ENCODE measurements at places on chromosomes 11 and 22. TPM values are rescaled to one million over a fixed set of nuclear protein-coding genes. Genes with fewer than 3 reads are reported as not detected.

The HOATZ gene
- not detected for polyA plus RNA-seq

The SLC5A12 gene
- polyA plus RNA-seq = 227 TPM

The SYTL2 gene
- polyA plus RNA-seq = 19.8 TPM

The C11orf54 gene
- polyA plus RNA-seq = 211 TPM

The OR4D5 gene
- polyA plus RNA-seq = not detected

The TNRC6B gene
- polyA plus RNA-seq = 2.7 TPM

The PIH1D2 gene
- 6.6 TPM for polyA plus RNA-seq

GRCh38 chr11:8250434-8250833 lies 13.2 kb downstream of the LMO1 start:
- no peak for DNase-seq

DNA sequence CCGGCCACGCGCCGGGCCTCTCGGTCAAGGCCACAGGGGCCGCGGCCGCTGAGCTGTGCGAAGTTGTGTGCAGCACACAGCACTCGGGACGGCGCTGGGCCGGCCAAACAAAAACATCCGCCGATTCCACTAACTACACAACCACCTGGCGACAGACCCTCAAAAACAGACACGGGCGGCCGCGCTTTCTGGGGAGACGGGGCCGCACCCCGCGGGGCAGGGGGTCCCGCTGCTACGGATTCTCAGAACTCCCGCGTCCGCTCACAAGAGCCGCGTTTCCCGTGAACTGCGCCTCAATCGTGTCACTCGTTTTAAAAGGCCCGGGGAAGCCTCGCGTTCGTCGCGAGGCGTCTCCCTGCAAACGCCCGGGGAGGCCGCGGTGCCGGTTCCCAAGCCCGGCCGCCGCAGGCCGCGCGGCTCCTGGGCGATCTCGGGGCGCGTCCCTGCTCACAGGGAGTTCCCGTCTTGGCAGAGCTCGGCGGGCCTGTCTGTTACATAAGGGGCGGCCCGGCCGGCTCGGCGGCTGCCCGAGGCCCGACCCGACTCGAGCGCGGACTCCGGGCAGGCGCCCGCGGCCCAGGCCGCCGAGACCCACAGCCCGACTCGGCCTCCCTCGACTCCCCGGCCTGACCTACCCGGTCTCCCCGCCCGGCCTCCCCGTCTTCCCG lies 936 bp downstream of the BRD1 start:
- DNase-seq = no peak

DNA sequence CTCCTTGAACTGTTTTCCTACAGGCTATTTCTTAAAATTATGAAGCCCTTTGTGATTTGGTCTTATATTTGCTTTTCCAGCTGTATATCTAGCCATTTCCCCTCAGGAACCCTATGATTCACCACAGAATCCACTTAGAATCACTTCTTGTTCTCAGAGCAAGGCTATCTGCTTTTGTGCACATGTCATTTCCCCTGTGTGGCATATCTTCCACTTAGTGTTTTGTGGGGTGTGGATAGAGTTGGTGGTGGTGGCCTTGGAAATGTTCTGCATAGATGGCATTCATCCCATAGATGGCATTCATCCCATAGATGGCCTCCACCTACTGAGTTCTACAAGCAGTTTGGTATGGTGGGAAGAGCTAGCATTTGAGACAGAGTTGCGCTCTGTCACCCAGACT lies 44.7 kb downstream of the SWAP70 start:
- DNase-seq = no peak

DNA sequence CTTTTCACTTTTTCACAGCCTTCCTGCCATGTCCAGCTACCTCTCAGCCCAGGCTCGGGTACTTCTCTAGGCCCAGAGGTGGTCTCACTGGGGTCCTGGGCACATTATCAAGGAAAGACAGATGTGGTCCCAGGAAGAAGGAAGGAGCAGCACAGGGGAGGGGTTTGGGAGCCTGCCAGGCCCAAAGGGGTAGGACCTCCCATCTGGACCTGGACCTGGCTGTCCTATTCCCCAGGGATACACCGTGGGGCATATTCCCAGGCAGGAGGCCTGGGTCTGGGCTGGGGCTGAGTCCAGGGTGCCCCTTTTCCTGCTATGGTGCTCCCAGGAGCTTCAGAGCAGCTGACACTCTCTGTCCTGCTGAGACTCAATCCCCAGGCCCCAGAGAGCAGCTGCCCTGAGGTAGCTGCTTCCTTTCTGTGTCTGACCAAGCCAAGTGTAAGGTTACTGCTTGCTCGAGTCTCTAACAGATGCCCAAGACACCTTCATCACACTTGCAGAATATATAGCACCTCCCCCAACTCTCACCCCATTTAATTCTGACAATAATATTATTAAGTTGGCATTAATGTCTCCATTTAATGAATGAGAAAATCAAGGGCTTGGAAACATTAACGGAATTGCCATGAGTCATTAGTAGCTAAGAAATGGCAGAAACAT lies 232.0 kb downstream of the BUD13 start:
- no peak for DNase-seq

GRCh38 chr11:120288021-120288420 lies 37.1 kb upstream of the TLCD5 start:
- DNase-seq = no peak

DNA sequence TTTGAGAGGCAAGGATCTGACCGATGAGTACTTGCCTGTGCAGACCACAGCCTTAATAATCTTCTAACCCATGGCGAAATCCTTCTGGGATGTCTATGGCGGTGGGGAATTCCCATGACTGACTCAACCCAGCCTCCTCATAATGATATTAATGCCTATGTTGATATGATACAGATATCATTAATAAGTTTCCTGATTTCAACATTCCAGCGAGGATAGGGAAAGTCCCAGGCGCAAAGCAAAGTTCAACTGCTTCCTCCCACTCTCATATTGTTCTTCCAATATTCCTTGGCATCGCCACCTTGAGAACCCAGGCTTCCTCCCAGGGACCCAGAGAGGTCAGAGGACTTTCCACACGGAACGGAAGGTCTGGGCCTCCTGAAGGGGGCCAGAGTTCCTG lies 110.3 kb upstream of the TMEM45B start:
- no peak for DNase-seq

DNA sequence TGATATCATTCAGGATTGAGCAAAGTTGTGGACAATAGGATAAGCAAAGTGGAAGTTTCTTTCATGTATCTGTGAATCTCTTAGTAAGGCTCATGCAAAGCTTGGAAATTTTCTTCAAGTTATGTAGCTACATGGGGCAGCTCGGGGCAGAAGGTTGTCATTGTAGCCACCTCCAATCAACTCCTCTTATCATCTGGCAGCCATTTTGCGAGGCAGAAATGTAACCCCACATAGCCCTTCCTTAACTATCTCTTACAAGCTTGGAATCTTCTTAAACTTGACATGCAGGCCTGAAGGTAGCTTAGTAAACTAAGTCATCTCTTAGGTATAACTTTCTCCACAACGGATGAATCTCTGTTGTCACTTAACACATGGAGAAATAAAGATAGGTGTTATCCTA lies 392.8 kb downstream of the AASDHPPT start:
- DNase-seq = no peak

DNA sequence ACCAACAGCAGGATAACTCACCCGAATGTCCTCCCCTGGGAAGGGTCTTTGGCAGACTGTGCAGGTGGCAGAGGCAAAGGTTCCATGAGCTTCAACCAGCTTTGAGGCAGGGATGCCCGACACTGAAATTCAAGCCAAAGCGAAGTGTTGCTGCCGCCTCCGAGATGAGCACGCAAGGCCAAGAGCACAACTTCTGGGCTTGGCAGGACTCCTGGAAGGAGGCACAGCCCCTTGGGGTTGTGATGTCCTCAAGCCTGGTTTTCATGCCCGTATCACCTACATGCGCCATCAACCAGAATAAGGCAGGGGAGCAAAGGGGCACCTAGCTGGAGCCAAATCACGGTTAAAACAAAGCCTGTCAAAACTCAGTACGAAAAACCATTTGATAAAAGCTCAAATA lies 5.7 kb downstream of the SIRT3 start:
- DNase-seq = peak; percentile 58

DNA sequence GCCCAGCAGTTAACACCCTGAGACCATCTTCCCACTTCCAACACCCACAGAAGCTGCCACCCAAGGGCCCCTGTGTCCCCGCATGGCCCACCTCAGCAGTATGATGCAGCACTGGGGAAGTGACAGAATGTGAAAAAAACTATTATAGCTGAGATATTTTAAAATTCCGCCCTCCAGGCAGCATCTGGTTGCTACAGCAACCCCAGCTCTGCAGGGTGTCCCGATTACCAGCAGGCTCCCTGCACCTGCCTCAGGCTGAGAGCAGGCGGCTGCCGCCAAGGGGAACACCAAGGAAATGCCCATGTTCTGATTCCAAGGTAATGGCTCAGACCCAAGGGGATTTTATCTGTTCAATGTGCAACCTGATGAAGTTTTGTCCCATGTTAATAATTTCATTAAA lies 10.5 kb upstream of the TMEM121B start:
- DNase-seq = no peak

- peak; percentile 88 for DNase-seq
These were observed 13.9 kb downstream of the OTUB1 start for GRCh38 chr11:64000026-64000739.

DNA sequence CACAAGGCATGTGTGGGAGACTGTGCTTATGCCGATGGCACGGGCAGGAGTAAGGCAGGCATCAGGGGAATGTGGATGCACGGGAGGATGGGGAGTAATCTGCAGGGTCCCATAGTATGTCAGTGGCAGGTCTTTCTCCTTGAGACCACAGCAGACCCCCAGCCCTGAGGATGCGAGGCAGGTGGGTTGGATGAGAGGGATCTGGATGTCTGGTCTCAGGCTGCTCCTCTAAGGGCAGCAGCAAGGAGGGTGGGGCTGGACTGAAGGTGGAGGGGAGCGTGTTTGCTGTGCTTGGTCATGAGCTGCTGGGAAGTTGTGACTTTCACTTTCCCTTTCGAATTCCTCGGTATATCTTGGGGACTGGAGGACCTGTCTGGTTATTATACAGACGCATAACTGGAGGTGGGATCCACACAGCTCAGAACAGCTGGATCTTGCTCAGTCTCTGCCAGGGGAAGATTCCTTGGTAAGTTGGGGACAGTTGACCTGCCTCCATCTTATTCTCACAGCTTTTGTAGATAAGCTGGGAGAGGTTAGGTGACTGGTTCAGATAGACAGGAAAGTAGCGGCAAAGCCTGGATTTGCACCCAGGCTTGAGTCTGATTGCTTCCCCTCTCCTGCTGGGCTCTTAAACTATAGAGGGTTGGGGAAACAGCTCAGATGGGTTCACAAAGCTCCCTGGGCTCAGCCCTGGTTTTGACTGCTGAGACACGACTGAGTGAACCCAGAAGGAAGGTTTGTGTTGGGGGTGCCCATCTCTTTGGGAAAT lies at the start of gene APOL1:
APOL1 (plus strand) TSS at position 380 of the 769 bp plus-strand sequence. CDS start 1,823 bp downstream, outside the sequence.
- DNase-seq = no peak

GRCh38 chr11:112777283-112777751 lies 183.9 kb upstream of the NCAM1 start:
- DNase-seq = peak; percentile 62

GRCh38 chr11:2921742-2922493 lies 7.3 kb downstream of the PHLDA2 start:
- no peak for DNase-seq

DNA sequence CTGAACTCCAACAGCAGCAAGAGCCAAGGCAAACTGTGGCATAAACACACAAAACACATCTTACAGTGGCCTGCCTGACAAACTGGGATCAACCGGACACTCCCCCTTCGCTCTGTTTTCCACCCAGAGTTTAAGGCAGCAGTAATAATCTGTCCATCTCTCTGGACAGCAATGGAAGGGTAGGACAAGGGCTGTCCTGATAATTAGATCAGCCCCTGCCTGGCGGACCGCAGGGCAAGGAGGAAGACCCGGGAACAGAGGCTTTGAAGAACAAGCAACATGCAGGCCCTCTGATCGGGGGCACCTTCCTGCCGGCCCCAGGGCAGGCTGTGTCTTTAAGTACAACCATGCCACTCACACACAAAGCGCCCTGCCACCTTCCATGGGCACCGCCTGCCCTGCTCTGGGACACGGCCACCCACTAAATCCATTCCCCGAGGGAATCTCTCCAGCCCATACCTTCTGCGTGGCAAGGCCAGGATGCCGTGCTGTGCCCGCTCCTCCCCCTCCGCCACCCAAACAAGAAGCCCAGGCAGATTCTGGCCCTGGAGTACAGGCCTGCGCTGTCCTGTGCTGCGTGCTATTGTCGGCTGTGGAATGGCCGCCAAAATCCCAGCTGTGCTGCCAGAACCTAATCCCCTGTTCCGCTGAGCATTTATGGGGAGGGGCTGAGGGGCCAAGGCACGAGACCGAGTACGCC lies 38.8 kb downstream of the NUMA1 start:
- DNase-seq = peak; percentile 86

- DNase-seq = no peak
These were observed 16.9 kb downstream of the ZNF215 start for GRCh38 chr11:6943131-6943530.

- no peak for DNase-seq
These were observed 2.6 kb upstream of the ME3 start for GRCh38 chr11:86675017-86675416.

GRCh38 chr11:88151709-88152265 lies 23.5 kb downstream of the RAB38 start:
- DNase-seq = no peak

- DNase-seq = no peak
These were observed 111.2 kb downstream of the MRTFA start for GRCh38 chr22:40525250-40525884.

GRCh38 chr22:29569011-29569678 lies 11.8 kb downstream of the NIPSNAP1 start:
- DNase-seq = no peak

DNA sequence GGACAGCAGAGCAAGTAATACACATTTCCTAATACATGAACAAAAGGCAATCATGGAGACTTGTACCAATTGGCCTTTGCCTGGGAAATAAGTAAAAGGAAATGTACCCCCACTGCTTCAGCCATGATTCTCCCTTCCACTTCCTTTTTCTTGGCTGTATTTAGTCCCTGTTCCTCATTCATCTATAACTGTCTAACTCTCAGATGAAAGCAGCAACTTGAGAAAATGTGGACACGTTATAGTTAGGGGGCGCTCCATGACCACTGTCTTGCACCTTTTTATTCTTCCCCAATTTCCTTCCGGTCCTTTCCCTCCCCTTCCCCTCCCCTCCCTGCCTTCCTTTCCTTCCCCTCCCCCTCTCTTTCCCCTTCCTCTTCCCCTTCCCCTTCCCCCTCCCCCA lies 61.3 kb upstream of the BARX2 start:
- DNase-seq = no peak

- no peak for DNase-seq
These were observed 82.9 kb upstream of the THY1 start for GRCh38 chr11:119505861-119506260.

DNA sequence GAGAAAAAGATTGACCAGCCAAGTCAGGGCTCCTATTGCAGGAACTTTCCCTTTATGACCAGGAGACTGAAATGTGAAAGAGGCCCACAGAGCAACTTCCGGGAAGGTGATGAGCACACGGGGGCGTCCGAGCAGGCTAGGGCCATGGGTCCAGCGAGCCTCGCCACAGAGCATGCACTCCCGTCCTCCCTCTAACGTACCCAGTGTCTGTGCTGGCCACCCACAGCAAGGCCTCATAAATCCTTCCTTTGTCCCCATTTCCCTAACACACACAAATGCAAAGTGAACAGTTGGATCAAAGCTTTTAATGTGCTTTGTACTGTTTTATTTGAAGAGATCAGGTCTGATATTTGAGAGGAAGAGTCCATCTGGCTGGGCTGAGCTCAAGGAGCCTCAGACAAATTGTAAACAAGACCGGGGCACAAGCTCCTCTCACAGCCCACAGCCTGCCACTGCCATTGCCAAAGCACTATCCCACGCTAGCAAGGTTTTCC lies 44.3 kb downstream of the BLID start:
- peak; percentile 19 for DNase-seq

- no peak for DNase-seq
These were observed 1333.9 kb downstream of the BRD1 start for GRCh38 chr22:48493733-48494132.

GRCh38 chr11:112498701-112499100 lies 238.0 kb upstream of the PLET1 start:
- peak; percentile 64 for DNase-seq

GRCh38 chr22:39459681-39460080 lies 2.9 kb downstream of the MGAT3 start:
- no peak for DNase-seq
